ENCODE measurements at places on chromosomes 7 and 10. TPM values are rescaled to one million over a fixed set of nuclear protein-coding genes. Genes with fewer than 3 reads are reported as not detected.

DNA sequence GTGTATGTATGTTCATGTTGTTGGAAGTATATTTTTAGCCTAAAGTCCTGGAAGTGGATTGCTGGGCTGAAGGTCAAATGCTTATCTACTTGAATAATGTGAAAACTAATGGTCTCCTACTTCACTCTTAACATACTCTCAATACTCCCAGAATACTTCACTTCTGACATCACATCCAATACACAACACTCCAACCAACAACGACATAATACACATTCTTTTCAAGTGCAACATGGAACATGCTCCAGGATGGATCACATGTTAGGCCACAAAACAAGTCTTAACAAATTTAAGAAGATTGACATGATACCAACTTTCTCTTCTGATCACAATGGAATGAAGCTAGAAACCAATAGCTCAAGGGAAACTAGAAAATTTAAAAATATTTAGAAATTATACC, 126.9 kb upstream of the ADCY1 start:
- DNase-seq = no peak

DNA sequence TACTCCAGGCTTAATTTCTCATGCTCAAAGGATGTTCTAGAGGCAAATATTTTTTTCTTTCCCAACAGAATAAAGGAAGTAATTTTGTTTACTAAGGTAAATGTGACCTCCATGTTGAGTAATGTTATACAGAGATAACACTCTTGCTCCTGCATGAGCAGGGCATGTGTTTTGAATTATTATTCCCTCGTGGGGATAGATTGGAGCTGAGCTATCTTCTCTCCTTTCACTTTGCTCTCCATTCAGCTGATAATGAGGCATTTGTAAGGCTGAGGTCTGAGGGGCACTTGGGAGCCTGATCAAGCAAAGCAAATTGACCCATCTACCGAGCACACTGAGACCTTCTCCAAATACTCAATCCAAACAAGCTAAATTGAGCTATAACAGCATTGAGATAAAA, 50.7 kb upstream of the GHITM start:
- DNase-seq = no peak

The NUTM2E gene
- polyA plus RNA-seq = 0.12 TPM

DNA sequence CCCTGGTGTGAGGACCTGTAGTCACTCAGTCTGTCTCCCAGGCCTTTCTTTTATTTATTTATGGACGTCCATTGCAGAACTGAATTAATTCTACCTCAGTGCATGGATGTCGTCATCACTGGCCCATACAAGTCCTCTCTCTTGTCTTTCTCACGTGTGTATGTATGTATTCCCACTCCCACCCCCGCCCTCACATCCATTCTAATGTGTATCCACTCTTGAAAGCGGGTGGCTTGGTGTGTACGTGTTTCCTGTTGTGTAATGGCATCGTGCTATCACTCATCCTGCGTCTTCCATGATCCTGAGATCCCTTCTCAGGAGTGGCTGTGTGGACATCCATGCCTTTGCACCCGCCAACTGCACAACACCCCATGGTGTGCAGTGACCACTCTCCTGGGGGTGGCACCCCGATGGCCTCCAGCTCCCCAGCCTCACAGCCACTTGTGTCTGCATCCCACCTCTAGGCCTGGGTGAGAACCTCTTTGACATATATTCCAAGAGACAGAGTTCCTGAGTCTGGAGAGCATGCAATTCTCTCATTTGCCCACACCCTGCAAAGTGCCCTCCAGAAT, 3.0 kb upstream of the AOC1 start:
- DNase-seq = no peak

DNA sequence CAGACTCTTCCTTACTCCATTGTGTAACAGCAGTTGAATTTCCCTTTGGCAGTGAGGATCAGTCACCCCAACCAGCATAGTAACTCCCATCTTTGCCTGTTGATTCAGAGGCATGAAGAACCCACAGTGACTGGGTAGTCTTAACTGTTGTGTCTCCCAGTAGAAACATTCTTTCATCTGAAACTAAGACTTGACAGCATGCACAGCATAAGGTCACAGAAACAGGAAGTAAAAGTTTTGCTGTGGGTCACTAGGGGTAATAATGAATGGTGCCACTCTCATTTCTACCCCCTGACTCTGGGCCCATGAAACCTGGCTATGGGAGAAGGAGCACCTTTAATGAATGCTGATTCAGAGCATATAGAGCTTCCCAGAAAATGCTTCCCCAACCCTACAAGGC, 8.3 kb upstream of the FRMPD2 start:
- no peak for DNase-seq

DNA sequence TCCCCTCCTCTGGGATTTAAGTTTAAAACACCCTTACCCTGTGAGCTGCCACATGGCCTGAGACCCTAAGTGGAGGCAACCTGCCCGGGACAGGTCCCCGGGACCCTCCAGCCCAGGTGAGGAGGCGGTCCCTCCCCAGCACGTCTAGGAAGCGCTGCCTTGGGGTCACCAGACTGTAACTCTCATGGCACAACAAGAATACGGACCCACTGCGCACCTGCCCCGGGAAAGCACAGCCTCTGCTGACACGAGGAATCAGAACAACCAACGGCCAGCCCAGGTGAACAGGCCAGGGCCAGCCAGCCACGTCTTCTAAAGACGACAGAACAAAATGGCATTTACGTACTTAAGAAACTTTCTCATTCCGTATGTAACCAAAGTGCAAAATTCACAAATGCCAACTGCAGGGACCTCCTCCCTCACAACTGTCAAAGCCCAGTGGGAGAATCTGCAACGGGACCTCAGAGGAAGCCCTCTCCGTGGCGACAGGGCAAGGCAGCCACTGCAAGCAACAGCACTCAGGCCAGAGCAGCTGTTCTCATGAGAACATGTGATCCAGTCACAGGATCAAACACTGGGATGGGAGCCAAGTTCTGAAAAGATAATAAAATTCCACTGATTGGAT, 208.4 kb downstream of the DIP2C start:
- DNase-seq = peak; percentile 68

GRCh38 chr10:113985297-113985844, 58.3 kb upstream of the ADRB1 start:
- DNase-seq = no peak

DNA sequence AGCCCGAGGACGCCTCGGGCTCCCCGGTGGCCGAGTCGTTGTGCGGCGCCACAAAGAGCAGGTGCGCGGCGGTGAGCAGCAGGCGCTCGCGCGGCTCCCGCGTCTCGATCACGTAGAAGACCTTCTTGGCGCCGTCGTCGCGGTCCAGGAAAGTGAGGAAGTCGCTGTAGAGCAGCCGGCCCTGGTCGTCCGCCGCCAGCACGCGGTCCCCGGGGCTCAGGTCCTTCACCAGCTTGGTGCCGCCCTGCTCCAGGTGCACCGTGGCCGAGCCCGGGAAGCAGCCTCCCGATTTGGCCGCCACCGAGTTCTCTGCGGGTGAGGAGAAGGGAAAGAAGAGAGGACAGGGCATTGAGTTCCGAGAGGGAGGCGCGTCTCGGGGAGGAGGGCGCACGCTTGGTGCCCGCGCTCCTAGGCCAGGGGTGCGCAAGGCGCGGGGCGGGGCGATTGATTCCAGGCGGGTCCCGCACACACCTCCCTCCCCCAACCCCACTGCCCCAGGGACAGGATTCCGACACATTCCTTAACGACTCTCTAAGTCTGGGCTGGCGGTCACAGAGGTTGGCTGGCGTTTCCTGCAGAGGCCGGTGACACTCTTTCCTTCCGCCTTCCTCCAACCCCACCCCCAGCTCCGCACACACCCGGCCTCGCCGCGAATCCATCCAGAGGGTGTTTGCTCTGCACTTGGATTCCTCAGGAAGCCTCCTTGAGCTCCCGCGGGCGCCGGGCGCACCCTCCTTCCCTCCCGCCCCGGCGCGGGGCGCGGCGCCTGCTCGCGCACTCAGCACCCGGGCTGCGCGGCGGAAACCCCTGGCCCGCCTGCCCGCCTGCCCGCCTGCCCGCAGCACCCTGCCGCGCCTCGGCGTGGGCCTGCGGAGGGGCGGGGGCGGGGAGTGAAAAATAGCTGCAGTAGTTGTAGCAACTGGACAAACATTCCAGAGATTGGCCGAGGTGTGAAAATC, 8.6 kb downstream of the SHH start:
- no peak for DNase-seq

Measured in muscle of leg (tissue), 16 donors.